Endothelial cell (in vitro differentiated cells): ENCODE measurements at places on chromosomes 5 and 9.

DNA sequence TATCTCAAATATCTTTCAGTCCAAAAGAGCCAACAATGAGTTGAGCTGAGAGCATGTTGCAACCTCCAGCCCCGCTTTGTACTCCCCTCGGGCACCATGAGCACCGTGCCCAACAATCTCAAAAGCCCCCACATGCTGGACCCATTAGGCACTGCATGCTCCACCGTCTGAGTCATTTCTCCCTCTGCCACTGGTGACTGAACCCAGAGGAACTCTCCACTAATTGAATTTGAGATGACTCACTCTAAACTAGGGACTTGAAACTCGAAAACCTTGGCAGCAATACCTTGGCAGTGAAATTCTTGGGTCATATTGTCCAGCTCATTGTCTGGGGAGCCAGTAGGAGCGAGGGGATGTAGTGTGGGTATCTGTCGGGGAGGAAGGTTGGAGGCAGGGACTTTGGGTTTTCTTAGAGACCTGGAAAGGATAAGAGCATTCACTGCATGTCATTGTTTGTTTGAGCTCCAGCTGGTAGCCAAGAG is 49.9 kb upstream of the SLIT3 start:
- no peak for DNase-seq

- no peak for DNase-seq
Measured at GRCh38 chr5:17413691-17414090, 84.3 kb upstream of the TAF11L2 start.

GRCh38 chr5:80372780-80373179 is 35.1 kb upstream of the ZFYVE16 start:
- DNase-seq, result no peak

GRCh38 chr5:136192526-136193321 is at the start of gene SMIM32:
Gene SMIM32 (minus strand): TSS chr5:136193162. CDS start chr5:136192524, 638 bp downstream.
- peak; percentile 53 for DNase-seq

DNA sequence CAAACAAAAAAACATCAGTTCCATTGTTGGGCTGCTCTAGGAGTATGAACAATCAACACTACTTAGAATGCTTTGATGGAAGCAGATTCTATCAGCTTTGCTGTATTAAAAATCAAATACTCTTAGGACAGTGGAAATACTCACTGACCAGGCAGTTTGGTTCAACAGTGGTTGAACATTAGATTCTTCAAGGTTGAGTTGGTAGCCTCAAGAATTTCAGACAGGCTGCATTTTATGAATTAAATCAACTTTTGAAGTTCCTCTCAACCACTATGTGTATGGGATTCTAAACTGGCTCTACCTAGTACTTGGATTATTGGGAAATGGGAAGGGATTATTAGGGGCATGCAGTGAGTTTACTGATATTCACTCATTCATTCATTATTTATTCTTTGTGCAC is 35.0 kb downstream of the ACTBL2 start:
- DNase-seq, result no peak

DNA sequence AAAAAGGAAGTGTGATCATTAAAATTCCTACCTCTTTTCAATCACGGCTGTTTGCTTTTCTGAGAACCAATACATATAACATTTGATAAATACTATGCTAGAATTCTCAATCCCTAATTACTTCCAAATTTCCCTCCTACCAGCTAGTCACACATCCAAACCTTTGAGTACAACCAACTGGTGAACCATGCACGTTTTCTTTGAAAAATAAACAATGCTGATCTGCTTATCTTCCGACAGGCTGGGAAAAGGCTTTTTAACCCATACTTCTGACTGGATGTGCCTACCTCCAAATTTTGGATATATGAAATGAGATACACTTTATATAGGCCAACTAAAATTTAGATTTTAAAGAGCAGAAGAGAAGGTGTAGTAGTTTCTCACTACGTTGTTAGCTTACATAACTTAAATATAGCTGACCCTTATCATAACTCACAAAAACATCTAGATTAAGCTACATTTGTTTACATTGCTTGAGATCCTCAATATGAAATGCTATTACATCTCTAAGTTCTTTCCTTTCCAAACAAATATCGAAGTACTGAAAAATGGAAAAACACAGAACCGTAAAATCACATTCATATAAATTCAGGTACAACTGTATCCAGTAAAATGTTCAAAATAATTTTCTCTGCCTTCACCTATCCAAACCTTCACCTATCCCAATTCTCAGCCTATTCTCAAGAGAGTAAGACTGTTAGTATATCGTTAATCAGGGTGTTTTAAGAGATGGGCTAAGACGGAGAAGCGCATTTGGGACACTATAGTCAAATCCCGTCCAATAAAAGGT is 2.1 kb downstream of the NR3C1 start:
- DNase-seq, result no peak

DNA sequence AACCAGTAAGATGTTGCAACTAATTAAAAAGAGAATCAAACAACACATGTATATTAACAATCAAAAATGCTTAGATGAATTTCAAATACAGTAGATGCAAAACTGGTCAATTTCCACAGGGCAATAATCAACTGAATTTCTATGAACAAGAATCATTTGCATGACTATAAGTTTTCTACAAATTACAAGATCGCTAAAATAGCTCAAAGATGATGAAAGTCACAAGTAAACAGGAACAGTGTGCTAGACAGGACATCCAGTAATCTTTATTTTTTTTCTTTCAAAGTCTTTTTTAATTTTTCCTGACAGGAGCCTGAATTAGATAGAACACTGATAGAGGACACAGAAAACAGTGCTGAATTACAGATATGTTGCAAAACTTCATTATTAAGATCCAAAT is 608.2 kb upstream of the DAB2 start:
- no peak for DNase-seq

- DNase-seq, result no peak
Measured at GRCh38 chr5:34523387-34523726, 132.8 kb upstream of the RAI14 start.

DNA sequence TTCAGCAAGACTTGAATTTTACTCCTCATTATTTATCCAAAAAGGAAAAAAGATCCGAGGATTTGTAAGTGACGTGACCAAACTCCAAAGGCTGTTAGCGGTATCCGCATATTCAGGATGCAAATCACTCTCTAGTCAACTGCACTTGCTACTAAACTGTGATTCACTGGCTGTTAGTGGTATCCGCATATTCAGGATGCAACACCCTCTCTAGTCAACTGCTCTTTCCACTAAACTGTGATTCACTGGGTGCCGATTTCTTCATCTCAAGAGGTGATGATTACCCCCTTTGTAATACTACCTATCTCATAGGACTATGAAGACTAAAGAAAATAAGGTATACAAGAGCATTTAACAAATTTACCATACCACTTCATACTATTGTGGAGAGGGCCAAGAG is 5.7 kb downstream of the MAPKAP1 start:
- DNase-seq, result no peak

DNA sequence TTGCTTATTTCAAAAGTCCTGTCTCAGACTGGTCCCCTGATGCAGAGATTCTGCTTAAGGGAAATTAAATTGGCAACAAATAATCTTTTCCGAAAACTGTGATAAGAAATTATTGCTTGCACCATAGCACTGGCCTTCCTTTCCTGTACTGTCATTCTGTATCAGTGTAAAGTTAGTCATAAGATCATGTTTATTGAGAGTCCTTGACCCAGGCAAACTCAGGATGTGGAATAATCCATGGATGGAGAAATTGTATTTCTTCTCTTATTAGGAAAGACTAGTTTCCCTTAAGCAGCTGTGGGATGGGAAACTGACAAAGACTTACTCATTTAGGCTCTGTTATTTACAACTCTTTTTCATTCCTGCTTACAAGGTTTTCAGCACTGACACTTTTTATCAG is 83.0 kb upstream of the RANBP6 start:
- DNase-seq, result no peak

DNA sequence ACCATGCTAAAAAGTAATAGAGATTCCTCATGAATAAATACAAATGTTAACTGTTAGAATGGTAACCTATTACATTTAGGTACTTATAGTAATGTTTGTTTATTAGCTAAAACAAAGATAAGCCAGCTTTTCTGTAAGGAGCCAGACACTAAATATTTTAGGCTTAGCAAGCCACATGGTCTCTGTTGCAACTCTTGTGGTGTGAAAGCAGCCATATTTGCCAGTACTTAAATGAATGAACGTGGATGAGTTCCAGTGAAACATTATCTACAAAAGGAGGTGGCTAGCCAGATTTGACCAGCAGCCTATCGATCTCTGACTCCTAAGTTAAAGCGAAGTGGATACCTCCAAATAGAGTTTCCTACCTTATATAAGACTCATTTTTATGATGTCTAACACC is 331.6 kb downstream of the CDH12 start:
- DNase-seq, result no peak

DNA sequence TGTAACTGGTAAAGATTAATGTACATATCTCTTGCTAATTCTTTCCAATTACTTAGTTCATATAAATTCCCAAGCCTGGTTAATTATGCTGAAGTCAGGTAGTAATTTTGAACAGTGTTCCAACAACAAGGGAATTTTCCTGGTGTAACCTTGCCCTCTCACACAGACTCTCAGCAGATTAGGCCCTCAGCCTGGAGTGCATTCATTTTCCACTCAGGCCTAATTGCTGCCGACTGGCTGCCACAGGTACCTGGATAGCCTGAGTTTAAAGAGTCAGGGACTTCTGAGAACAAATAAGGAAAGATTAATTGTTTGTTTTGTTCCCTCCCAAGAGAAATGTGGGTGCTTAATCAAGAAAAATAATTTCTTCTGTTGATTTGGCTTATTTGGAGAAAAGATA is 71.4 kb downstream of the PPIC start:
- no peak for DNase-seq

DNA sequence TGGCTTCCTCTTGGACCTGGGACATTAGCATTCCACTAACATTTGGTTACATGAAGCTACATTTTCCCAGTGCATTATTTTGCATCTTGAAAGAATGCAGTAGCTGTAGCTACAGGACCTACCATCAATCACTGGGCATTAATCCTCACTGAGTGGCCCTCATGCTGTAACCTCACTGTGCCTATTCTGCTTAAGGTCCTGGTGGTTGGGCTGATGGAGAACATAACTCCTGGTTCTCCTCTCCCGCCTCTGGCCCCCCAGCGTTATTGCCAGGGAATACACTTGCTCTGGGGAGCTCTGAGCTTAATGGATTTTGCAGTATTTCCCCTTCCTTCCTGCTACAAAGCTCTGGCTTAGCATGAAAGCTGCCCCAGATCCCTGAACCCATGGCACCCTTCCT is 111.5 kb upstream of the EQTN start:
- no peak for DNase-seq

GRCh38 chr5:148466236-148466580 is 82.5 kb downstream of the FBXO38 start:
- DNase-seq, result no peak

- no peak for DNase-seq
Measured at GRCh38 chr5:172496671-172497371, 42.5 kb upstream of the SH3PXD2B start.

DNA sequence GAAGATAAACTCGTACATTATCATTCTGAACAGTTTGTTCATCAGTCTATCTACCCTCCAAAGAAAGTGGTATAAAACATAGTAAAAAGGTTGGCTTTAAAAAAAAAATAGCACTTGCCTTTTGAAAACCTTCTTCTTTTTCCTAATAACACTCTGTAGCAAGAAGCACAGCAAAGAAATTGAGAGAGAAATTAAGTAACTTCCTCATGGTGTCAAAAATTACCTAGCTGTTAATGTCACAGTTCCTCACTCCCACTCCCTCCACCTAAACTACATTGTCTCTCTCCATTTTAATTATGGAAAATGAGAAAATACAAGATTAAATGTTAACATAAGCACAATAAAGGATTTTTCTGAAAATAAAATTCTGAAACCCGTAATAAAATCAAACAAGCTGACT is 72.2 kb downstream of the CERT1 start:
- DNase-seq, result no peak

DNA sequence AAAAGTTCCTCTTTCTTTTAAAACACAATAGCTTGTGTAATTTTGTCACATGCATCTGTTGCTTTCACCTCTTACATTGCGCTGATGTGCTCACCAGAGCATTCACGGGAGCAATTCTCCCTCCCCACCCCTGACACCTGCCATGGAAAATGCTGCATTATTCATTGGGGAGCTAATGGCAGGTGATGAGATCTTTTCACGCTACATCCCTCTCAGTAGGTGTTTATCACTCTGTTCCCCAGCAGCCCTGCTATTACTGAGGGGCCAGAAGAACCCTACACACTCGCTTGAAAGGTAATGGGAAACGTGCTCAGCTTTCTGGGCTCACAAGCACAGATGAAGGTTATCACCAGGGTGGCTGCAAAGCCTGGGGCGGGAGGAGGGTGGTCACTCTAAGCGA is 398.0 kb downstream of the PSAT1 start:
- DNase-seq, result no peak

DNA sequence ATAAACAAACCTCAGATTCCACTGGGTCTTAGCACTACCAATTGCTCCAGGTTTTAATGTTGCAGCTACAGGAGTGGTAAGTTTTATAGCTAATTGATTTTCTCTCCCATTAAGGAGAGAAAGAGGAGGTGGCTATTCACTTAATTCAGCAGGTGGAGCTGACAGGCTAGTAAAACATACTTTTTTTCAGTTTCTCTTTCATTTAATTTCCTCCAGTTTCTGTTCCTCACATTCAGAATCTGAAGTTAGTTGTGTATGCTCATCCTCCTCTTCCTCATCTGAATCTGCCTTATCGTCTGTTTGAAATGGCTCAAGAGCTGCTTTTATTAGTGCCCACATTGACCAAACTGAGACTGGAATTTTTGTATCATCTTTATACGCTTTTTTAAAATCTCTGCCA is 98.0 kb downstream of the PLPPR1 start:
- DNase-seq, result no peak

- DNase-seq, result no peak
Measured at GRCh38 chr5:59608745-59609144, 284.8 kb downstream of the PDE4D start.

DNA sequence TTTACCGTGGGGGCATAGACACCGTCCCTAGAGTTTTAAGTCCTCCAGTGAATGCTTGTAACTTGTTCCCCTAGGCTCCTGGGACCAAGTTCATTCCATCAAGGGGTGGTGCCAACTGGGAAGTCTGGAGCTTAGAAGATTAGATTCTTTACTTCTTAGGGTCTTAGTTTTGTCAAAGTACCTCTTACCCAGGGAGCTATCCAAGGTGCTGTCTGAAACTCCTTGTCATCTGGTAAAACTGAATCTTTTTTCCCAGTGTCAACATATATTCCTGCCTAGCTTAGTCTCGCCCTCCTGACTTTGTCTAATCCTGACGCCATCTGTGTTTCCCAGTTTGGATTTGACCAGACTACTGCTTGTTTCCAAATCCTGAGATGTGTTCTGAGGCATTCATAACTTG is 41.6 kb downstream of the MAMDC2 start:
- peak; percentile 28 for DNase-seq

DNA sequence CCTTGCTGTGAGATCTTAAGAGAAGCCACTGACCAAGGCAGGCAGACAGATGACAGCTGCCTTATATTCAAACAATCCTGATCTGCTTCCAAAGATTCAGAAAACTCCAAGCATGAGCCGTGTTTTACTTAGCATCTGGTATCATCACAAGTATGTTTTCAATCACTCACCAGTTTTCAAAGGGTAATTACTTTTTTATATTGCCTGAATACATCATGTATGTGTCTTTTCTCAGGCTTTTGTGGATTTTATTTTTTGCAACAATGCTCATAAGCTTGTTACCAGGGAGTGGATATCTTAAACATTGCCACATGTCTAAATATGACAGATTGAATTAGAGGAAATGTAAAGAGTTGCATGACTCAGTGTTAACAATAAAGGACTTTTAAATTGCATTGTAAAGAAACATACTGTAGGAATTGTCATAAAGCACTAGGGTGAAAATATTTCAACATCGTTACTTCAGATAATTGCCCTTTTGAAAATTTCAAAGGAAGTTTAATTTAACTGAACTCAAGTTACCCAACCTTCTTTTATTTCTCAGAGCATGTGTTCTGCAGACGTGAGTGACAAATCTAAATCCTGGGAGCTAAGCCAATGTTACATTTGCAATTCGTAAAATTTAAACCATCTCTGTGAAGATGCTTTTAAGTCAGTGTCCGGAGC is 326.1 kb downstream of the PLK2 start:
- no peak for DNase-seq
